ENCODE measurements at places on chromosomes 5 and 9. TPM values are rescaled to one million over a fixed set of nuclear protein-coding genes. Genes with fewer than 3 reads are reported as not detected.

GRCh38 chr5:32960340-32961058 lies 249.4 kb downstream of the NPR3 start:
- no peak for DNase-seq

The IL5 gene
- total RNA-seq = not detected

DNA sequence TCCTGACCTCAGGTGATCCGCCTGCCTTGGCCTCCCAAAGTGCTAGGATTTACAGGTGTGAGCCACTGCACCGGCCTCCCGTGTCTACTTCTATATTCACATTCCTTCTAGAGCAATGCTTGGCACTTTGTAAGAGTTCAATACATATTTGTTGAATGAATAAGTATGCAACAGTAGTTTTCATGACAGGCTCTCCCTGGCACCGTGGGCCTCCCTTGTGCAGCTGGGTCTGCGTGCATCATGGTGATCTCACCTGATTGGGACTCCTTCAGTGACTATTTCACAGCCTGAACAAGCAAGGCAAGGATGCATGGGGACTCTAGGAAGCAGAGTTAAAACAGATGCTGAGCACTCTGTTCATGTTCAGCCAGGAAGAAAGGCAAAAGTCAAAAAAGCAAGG lies 6.8 kb upstream of the ZBTB34 start:
- no peak for DNase-seq

The LVRN gene
- total RNA-seq = 0.53 TPM

- DNase-seq = no peak
These were observed 234.4 kb downstream of the ARHGAP26 start for GRCh38 chr5:143004361-143005145.

DNA sequence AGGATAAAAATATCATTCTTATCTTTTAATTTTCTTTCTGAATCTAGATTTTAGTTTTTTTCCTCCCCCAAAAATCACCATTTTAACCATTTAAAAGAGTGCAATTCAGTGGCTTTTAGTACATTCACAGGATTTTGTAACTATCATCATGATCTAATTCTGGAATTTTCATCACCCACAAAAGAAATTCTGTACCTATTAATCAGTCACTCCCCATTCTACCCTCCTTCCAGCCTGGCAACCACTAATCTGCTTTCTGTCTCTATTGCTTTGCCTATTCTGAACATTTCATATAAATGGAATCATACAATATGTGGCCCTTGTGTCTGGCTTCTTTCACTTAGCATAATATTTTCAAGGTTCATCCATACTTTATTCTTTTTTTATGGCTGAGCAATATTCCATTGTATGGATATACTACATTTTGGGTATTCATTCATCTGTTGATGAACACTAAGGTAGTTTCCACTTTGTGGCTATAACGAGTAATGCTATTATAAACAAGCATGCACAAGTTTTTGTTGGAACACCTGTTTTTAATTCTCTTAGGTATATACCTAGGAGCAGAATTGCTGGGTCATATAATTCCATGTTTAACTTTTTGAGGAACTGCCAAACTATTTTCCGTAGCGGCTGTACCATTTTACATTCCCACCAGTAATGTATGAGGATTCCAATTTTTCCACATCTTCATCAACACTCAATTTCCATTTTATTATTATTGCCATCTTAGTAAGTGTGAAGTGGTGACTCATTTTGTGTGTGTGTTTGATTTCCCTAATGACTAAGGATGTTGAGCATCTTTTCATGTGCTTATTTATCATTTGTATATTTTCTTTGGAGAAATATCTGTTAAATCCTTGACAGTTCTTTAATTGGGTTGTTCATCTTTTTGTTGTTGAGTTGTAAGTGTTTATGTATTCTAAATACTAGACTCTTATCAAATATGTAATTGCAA lies 340.3 kb downstream of the CWC27 start:
- DNase-seq = no peak

The SLC27A6 gene
- 1.9 TPM for total RNA-seq

DNA sequence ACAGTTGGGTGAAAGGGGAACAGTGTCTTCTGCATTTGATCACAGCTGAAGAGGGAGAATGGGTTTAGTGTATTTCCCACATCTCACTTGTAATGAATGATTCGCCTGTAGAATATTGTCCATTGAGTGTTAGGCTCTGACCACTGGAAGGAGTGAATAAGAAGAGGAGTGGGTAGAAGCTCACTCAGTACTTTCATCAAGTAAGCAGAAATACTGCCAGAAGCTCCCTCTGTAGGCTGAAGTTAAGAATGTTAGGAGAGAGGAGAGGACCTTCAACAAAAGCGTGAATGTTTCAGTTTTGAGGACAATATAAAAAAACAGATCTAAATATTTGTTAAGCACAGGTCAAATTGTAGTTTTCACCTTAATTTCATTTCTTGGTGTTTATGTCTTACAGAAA lies 27.5 kb downstream of the FSD1L start:
- peak; percentile 37 for DNase-seq

DNA sequence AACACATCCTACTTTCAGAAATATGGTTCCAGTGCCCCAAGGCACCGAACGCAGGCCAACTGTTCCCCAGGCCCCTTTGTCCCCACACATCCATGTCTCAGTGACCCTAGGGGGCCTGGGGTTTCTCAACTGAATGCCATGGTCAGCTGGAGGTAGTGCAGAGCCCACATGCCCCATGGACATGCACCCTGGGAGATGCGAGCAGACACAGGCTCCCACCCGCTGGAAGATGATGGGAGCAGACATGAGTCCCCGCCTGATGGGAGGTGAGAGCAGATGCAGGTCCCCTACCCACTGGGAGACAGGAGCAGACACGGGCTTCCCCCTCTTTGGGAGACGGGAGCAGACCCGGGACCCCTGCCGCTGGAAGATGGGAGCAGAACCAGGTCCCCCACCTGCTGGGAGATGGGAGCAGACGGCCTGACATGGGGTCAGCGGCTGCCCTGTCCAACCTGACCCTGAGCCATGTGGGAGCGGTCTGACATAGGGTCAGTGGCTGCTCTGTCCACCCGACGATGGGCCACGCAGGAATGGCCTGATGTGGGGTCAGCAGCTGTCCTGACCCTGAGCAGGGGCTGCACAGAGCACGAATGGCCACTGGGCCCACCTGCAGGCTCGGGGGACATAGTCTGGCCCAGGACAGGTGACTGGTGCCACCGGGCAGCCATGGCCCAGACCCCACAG lies 18.4 kb downstream of the ZDHHC11B start:
- DNase-seq = no peak

The SMIM3 gene
- 24.6 TPM for total RNA-seq

All from neural progenitor cell (in vitro differentiated cells).